ENCODE measurements at places on chromosomes 2 and 18.

DNA sequence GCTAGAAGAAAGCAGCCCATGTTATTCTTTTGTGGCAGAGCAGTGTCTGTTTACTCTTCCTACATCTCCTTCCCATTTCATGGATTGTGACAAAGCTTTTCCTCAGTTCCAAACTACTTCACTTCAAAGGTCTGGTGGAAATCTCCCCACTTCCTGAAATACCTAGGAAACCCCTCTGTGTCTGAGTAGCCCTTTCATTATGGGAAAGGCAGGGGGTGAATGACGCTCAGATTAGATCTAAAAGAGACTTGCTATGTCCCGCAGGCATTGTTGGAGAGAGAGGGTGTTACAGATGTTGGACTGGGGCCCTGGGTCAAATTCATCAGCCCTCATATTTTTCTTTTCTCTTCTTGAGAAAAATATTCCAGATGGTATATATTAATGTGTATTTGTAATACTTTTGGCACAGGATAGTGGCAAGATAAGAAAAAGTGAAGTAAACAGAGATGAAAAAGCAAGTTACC, 675.0 kb downstream of the IRS1 start:
- H3K27ac ChIP-seq = no peak overlapping the region
- no peaks in the 10 kb centered on the region for H3K36me3 ChIP-seq
- peaks cover 1% of the 10 kb centered on the region for H3K27me3 ChIP-seq
- DNase-seq = no peak

GRCh38 chr18:33839452-33840211, 261.6 kb downstream of the ASXL3 start:
- no peaks in the 10 kb centered on the region for H3K27me3 ChIP-seq
- no peak for DNase-seq
- H3K36me3 ChIP-seq = no peaks in the 10 kb centered on the region

GRCh38 chr18:48898521-48898920, 52.2 kb downstream of the SMAD7 start:
- peaks cover 3% of the 10 kb centered on the region for H3K27me3 ChIP-seq
- no peak for DNase-seq
- H3K36me3 ChIP-seq = peaks cover 2% of the 10 kb centered on the region
- peaks cover 17% of the 10 kb centered on the region for H3K4me1 ChIP-seq
- H3K27ac ChIP-seq = no peak overlapping the region
- no peak overlapping the region for H3K4me3 ChIP-seq

- H3K27me3 ChIP-seq = no peaks in the 10 kb centered on the region
- no peak overlapping the region for H3K27ac ChIP-seq
These were observed 341.6 kb upstream of the VWC2L start for GRCh38 chr2:214069254-214069653.

DNA sequence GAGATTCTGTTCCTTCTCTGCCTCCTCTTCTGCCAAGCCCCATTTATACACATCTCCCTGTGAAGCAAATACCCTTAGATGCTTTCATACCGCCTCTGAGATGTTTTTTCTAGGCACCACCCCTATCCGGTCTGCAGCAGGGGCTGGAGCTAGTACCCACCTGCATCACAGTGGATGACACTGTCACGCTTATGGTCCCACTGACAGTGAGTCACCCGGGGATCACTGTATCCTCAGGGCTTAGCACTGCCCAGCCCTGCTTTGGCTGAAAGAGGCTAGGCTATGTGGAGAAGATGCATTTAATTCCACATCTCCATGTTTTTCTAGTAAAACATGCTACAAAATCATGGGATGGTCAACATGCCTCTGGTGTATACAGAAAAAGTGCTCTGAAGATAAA, 9.9 kb downstream of the FABP1 start:
- H3K27me3 ChIP-seq = peaks cover 12% of the 10 kb centered on the region
- no peak for DNase-seq
- H3K27ac ChIP-seq = no peak overlapping the region
- no peaks in the 10 kb centered on the region for H3K36me3 ChIP-seq
- no peak overlapping the region for H3K4me3 ChIP-seq

DNA sequence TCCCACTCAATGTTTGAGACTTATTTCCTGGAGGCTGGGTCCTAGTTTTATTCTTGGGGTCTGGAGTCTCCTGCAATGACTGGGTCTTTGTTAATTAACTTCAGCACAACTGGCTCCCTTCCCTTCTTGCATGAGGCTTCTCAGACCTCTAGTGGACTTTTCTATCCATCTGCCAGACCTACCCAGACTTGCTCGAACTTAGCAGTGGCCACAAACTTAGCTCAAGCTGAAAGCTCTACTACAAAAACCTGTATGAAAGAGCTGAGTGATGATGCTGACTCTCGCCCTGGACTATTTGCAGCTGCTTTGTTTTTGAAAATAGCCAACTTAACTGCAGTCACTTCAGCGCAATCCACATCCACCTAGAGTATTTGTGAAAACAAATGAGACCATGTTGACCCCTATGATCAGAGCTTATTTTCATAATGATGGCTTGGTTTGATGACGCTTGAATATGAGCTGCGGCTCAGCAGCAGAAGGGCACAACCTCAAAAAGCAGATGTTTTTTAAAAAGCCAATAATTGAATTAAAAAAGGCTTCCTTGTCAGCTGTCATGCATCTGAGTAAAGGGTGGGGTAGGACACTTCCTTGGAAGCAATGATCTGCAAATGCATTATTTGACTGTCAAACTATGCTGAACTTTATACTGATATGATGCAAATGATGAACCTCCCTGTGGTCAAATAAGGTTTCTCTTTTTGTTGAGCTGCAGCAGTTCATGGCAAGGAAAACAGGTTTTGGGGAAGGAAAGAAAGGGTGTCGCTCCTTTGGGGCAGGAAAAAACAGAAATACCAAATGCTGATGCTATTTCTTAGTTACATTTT, 10.6 kb upstream of the ANXA4 start:
- H3K4me1 ChIP-seq = peaks cover 32% of the 10 kb centered on the region
- H3K36me3 ChIP-seq = no peaks in the 10 kb centered on the region
- peak overlapping the region; percentile 63 for H3K4me3 ChIP-seq

GRCh38 chr2:85873679-85874078, 15.1 kb downstream of the ST3GAL5 start:
- H3K4me3 ChIP-seq = no peak overlapping the region
- no peak for DNase-seq
- H3K36me3 ChIP-seq = peaks cover 15% of the 10 kb centered on the region
- H3K4me1 ChIP-seq = peaks cover 34% of the 10 kb centered on the region
- H3K27ac ChIP-seq = peak overlapping the region; percentile 66

GRCh38 chr2:14256890-14257289, 375.6 kb upstream of the LRATD1 start:
- H3K4me3 ChIP-seq = no peak overlapping the region
- no peaks in the 10 kb centered on the region for H3K36me3 ChIP-seq
- H3K4me1 ChIP-seq = no peaks in the 10 kb centered on the region
- no peaks in the 10 kb centered on the region for H3K27me3 ChIP-seq
- no peak overlapping the region for H3K27ac ChIP-seq

- no peaks in the 10 kb centered on the region for H3K36me3 ChIP-seq
- no peak for DNase-seq
- no peaks in the 10 kb centered on the region for H3K4me1 ChIP-seq
- no peak overlapping the region for H3K4me3 ChIP-seq
- H3K27ac ChIP-seq = no peak overlapping the region
- peaks cover 6% of the 10 kb centered on the region for H3K27me3 ChIP-seq
These were observed 24.5 kb upstream of the SP5 start for GRCh38 chr2:170690640-170691039.

GRCh38 chr2:185187421-185187820, 551.2 kb upstream of the FSIP2 start:
- no peaks in the 10 kb centered on the region for H3K27me3 ChIP-seq
- no peaks in the 10 kb centered on the region for H3K4me1 ChIP-seq
- DNase-seq = no peak
- no peaks in the 10 kb centered on the region for H3K36me3 ChIP-seq
- H3K27ac ChIP-seq = no peak overlapping the region
- no peak overlapping the region for H3K4me3 ChIP-seq

GRCh38 chr2:133953524-133953923, 300.3 kb upstream of the MGAT5 start:
- H3K27me3 ChIP-seq = no peaks in the 10 kb centered on the region
- H3K4me3 ChIP-seq = peak overlapping the region; percentile 45
- H3K36me3 ChIP-seq = no peaks in the 10 kb centered on the region

GRCh38 chr2:229235131-229235914, 35.8 kb downstream of the PID1 start:
- H3K36me3 ChIP-seq = no peaks in the 10 kb centered on the region
- H3K4me1 ChIP-seq = no peaks in the 10 kb centered on the region
- no peak for DNase-seq
- no peak overlapping the region for H3K27ac ChIP-seq
- H3K4me3 ChIP-seq = no peak overlapping the region
- H3K27me3 ChIP-seq = peaks cover 4% of the 10 kb centered on the region

GRCh38 chr2:241228081-241228859, 39.8 kb downstream of the ANO7 start:
- H3K36me3 ChIP-seq = peaks cover 45% of the 10 kb centered on the region
- H3K4me1 ChIP-seq = peaks cover 9% of the 10 kb centered on the region
- no peak overlapping the region for H3K4me3 ChIP-seq
- no peak overlapping the region for H3K27ac ChIP-seq
- H3K27me3 ChIP-seq = no peaks in the 10 kb centered on the region

DNA sequence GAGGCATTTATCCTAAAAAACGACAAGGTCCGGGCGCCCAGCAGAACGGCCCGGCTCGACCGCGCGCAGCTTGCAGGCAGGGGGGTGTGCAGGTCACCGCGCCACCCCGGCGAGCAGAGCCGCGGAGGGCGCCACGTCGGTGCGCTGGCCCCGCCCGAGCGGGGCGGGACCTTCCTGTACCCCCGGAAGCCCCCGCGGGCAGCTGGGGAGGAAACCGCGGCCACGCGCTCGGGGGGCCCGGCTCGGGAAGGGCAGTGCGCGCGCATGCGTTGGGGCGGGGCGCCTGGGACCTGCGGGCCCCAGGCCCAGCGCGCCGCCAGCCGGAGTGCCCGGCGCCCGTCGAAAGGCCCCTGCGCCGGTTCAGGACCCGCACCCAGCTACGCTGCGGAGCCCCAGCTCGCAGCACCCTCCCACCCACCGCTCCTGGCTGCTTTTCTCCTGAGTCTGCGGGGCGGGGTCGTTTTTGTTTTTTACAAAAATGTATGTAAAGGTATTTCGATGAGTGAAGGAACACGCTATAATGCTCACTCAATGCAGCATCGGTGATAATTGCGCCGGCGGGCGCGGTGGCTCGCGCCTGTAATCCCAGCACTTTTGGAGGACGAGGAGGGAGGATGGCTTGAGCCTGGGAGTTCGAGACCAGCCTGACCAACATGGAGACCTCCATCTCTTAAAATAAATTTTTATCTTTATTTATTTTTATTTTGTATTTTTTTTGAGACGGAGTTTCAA, 47.7 kb upstream of the POMC start:
- H3K27me3 ChIP-seq = peaks cover 2% of the 10 kb centered on the region
- H3K4me3 ChIP-seq = peak overlapping the region; percentile 71
- H3K36me3 ChIP-seq = no peaks in the 10 kb centered on the region
- DNase-seq = peak; percentile 75

GRCh38 chr2:19669559-19669958, 232.2 kb downstream of the TTC32 start:
- H3K27me3 ChIP-seq = peaks cover 6% of the 10 kb centered on the region
- no peak overlapping the region for H3K4me3 ChIP-seq
- no peak for DNase-seq
- no peaks in the 10 kb centered on the region for H3K36me3 ChIP-seq

DNA sequence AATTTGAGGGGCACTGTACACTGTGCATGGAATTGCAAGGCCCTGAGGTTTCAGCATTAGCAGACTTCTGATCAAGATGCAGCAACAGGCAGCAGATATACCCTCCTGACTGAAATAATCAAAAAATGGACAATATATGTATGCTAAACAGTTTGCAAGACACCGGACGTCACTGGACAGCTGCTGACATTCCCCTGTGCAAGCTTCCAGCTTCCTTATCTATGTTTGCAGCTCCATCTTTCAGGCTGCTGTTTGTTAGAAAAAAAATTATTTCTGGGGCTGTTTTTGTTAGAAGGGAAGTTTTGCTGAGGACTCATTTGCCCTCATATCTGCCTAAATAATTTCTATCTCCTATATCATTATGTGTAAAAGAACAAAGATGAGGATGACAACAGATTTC, 179.5 kb upstream of the BCL2L11 start:
- peaks cover 3% of the 10 kb centered on the region for H3K4me1 ChIP-seq
- H3K36me3 ChIP-seq = no peaks in the 10 kb centered on the region
- H3K27me3 ChIP-seq = no peaks in the 10 kb centered on the region
- DNase-seq = no peak
- no peak overlapping the region for H3K27ac ChIP-seq

GRCh38 chr18:28459587-28459986, 282.7 kb upstream of the CDH2 start:
- no peak for DNase-seq
- H3K4me3 ChIP-seq = no peak overlapping the region
- no peak overlapping the region for H3K27ac ChIP-seq
- H3K27me3 ChIP-seq = no peaks in the 10 kb centered on the region
- H3K4me1 ChIP-seq = no peaks in the 10 kb centered on the region

- H3K4me1 ChIP-seq = no peaks in the 10 kb centered on the region
- no peaks in the 10 kb centered on the region for H3K36me3 ChIP-seq
- H3K27me3 ChIP-seq = peaks cover 4% of the 10 kb centered on the region
- no peak overlapping the region for H3K4me3 ChIP-seq
- DNase-seq = no peak
- no peak overlapping the region for H3K27ac ChIP-seq
These were observed 13.5 kb upstream of the GPR39 start for GRCh38 chr2:132403146-132403545.

- H3K27me3 ChIP-seq = no peaks in the 10 kb centered on the region
- H3K4me1 ChIP-seq = peaks cover 6% of the 10 kb centered on the region
- H3K4me3 ChIP-seq = no peak overlapping the region
- H3K36me3 ChIP-seq = peaks cover 34% of the 10 kb centered on the region
These were observed 106.7 kb upstream of the PGAP1 start for GRCh38 chr2:197033222-197033621.

GRCh38 chr2:132667706-132668105, 2.3 kb downstream of the LYPD1 start:
- H3K27ac ChIP-seq = no peak overlapping the region
- no peak for DNase-seq
- peaks cover 21% of the 10 kb centered on the region for H3K27me3 ChIP-seq
- H3K4me1 ChIP-seq = peaks cover 5% of the 10 kb centered on the region
- peaks cover 3% of the 10 kb centered on the region for H3K36me3 ChIP-seq

- no peak for DNase-seq
- peak overlapping the region; percentile 95 for H3K27ac ChIP-seq
- peak overlapping the region; percentile 94 for H3K4me3 ChIP-seq
- H3K4me1 ChIP-seq = peaks cover 41% of the 10 kb centered on the region
- H3K36me3 ChIP-seq = peaks cover 19% of the 10 kb centered on the region
These were observed 708 bp downstream of the ZNF24 start for GRCh38 chr18:35343488-35343935.

DNA sequence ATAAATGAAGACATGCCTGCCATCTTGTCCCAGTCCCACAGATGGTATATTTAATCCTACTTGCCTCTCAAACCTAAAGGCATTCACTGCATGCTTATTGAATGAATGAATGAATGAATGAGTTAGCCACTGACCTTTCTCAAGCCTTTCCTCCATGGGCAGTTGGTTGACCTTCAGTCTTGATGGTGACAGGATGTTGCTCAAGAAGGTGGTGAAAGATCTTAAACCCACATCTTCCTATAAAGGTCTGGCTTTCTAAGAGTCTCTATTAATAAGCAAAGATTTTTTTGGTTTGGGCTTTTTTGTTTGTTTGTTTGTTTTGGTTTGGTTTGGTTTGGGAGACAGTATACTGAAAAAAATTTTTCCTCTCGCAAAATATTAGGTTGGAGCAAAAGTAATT, 41.7 kb downstream of the KIAA2012 start:
- no peak overlapping the region for H3K4me3 ChIP-seq
- H3K27ac ChIP-seq = no peak overlapping the region
- peaks cover 10% of the 10 kb centered on the region for H3K27me3 ChIP-seq
- H3K4me1 ChIP-seq = no peaks in the 10 kb centered on the region
- no peaks in the 10 kb centered on the region for H3K36me3 ChIP-seq

Data from memory B cell (primary cell).